Breast epithelium (tissue), 4 donors: ENCODE measurements at places on chromosomes 3 and 15. TPM values are rescaled to one million over a fixed set of nuclear protein-coding genes. Genes with fewer than 3 reads are reported as not detected.

The C2CD4A gene
- not detected for total RNA-seq

The SPESP1 gene
- total RNA-seq: 6.1 TPM

The UBA7 gene
- total RNA-seq: 50.5 TPM

The TRIM59 gene
- 5.0 TPM for total RNA-seq

The GPR160 gene
- total RNA-seq: 4.2 TPM

The CGNL1 gene
- 5.4 TPM for total RNA-seq

The CCR9 gene
- not detected for total RNA-seq

The ATP2B2 gene
- under 0.01 TPM for total RNA-seq

The CELF6 gene
- 3.5 TPM for total RNA-seq

The RLBP1 gene
- total RNA-seq: not detected

The KLHDC8B gene
- total RNA-seq: 106 TPM

The GOLGA8J gene
- not detected for total RNA-seq

The TMEM207 gene
- total RNA-seq: not detected

The PCCB gene
- total RNA-seq: 24.9 TPM

The PCYT1A gene
- total RNA-seq: 92.0 TPM

The ARHGEF26 gene
- 19.8 TPM for total RNA-seq

The LRRC3B gene
- total RNA-seq: 1.2 TPM

The KNL1 gene
- total RNA-seq: 1.3 TPM

The AGBL1 gene
- total RNA-seq: not detected

The CADM2 gene
- 2.3 TPM for total RNA-seq

The STAB1 gene
- total RNA-seq: 149 TPM

The TMC3 gene
- 0.15 TPM for total RNA-seq

The CADPS gene
- 45.8 TPM for total RNA-seq

The PEAK1 gene
- 99.5 TPM for total RNA-seq

The GRM7 gene
- total RNA-seq: 1.1 TPM

The TIMP4 gene
- 170 TPM for total RNA-seq

The TPRA1 gene
- total RNA-seq: 39.8 TPM

The FEZF2 gene
- total RNA-seq: not detected

The CDHR4 gene
- total RNA-seq: not detected

The DAZL gene
- not detected for total RNA-seq

The IL5RA gene
- total RNA-seq: not detected

The CACNA2D2 gene
- 2.0 TPM for total RNA-seq

The GOLGA6L7 gene
- not detected for total RNA-seq

The SLC25A36 gene
- total RNA-seq: 86.7 TPM

The NPHP3 gene
- 53.0 TPM for total RNA-seq

The FBXL22 gene
- 2.0 TPM for total RNA-seq

The RHOV gene
- total RNA-seq: not detected

The SETD2 gene
- 74.4 TPM for total RNA-seq

The SLC12A8 gene
- total RNA-seq: 12.5 TPM

The TNFAIP8L3 gene
- 4.3 TPM for total RNA-seq

The SCAMP2 gene
- total RNA-seq: 69.4 TPM

The HSPBAP1 gene
- 15.7 TPM for total RNA-seq

The SPATA12 gene
- total RNA-seq: 0.29 TPM

The GABRB3 gene
- total RNA-seq: 1.8 TPM

The ROPN1 gene
- 6.1 TPM for total RNA-seq

The C3orf49 gene
- total RNA-seq: not detected

The DNAH12 gene
- 0.33 TPM for total RNA-seq

The LRRC2 gene
- total RNA-seq: 2.0 TPM

The CD86 gene
- 7.3 TPM for total RNA-seq

The TNIK gene
- total RNA-seq: 10.2 TPM

The TTLL3 gene
- total RNA-seq: 76.7 TPM

The PPARG gene
- total RNA-seq: 359 TPM

The OXTR gene
- 0.32 TPM for total RNA-seq

The SLC22A13 gene
- 0.48 TPM for total RNA-seq
